Stimulated activated CD8-positive, alpha-beta memory T cell treated with anti-CD3 and anti-CD28 coated beads, Interleukin-2, amount 100 ng/mL, for 1 hour (primary cell): ENCODE measurements at places on chromosomes 12 and 14.

GRCh38 chr14:101834800-101835547 lies 73.5 kb downstream of the PPP2R5C start:
- DNase-seq, result no peak

- no peak for DNase-seq
Observed at GRCh38 chr12:68745376-68745903, 536 bp upstream of the SLC35E3 start.

GRCh38 chr14:90656973-90657372 lies 159.3 kb downstream of the TTC7B start:
- DNase-seq, result no peak

DNA sequence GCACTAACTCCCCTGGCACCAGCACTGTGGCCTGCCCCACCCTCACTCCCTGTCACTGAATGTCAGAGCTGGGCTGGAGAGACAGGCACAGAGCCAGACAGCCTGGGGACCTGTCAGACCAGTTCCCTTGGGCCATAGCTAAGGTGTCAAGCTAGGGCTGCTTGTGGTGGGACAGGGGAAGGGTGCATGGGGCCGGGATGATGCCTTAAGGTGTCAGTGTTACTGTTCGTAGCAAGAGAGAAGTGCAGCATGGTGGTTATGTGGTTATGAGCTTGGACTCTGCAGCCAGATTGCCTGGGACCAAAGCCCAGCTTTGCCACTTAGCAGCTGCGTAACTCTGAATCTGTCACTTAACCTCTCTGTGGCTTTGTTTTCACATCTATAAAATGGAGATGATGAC lies 3.8 kb downstream of the RAPGEF3 start:
- no peak for DNase-seq

GRCh38 chr14:84433961-84434360 lies 1096.0 kb upstream of the FLRT2 start:
- no peak for DNase-seq

GRCh38 chr12:52081263-52081733 lies 1.8 kb downstream of the SMIM41 start:
- no peak for DNase-seq

GRCh38 chr14:97275276-97275675 lies 478.1 kb downstream of the VRK1 start:
- DNase-seq, result no peak

- no peak for DNase-seq
Observed at GRCh38 chr12:90627180-90627896, 327.6 kb downstream of the CCER1 start.

DNA sequence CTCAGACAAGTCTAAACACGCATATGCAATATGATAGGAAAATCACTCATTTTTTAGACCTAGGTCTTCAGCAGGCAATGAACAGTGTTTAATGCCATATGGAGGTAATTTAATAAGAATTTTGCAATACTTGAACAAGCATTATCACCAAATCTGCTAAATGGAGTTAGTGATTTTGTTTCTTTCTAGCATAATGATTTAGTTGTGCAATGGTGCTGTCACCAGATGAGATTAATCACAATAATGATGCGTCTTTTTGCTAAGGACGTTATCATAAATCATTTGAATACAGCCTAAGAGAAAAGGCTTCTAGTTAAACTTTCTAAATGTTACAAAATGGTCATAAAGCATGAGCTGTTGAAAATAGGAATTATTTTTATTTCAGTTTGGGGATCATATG lies 170.0 kb upstream of the SLC16A7 start:
- DNase-seq, result no peak

DNA sequence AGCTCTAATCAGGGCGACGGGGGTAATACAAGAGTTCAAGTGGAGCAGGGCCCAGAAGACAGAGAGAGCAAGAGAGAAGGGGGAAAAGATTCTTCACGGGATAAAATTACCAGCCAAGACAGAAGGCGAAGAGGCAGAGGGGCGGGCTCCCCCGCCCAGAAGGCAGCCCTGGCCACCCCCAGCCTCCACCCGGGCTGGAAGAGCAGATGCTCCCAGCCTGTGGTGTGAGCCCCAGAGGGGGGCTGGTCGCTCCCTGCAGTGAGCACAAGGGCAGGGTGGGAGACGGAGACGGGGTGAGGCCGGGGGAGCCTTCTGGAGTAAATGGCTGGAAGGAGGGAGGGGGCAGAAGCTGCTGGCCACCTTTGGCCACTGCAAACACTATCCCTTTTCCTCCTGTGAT lies 1035.6 kb downstream of the VRK1 start:
- DNase-seq, result no peak

DNA sequence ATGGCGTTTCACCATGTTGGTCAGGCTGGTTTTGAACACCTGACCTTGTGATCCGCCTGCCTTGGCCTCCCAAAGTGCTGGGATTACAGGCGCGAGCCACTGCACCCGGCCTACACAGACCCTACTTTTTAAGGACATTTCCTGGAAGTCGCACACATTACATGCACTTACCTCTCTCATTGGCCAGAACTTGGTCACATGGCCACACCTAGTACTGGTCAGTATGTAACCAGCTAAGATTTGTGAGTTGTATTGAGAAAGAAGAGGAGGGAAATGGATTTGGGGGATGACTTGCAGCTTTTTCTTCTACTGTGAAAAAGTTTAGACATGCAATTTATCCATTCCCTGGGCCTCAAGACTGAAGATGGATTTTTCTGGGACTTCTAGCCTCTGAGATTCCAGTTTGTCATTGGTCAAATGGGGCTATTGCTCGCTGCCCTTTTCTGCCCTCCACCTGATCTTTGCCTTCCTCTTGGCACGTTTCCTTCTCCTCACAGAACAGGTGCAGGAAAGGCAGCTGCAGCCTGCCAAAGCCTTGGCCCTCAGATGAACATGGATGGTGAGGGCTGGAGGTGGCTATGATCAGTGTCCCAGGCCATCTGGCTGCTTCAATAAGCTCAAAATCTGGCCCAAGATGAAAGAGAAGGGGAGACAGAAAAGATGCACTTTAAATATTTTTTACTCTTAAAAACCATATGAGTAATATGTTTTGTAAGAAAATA lies 7.1 kb upstream of the ZDHHC22 start:
- DNase-seq, result no peak

GRCh38 chr12:3122841-3123678 lies 45.9 kb downstream of the TSPAN9 start:
- DNase-seq, result no peak

GRCh38 chr12:128643155-128643554 lies 180.6 kb downstream of the SLC15A4 start:
- DNase-seq, result no peak

DNA sequence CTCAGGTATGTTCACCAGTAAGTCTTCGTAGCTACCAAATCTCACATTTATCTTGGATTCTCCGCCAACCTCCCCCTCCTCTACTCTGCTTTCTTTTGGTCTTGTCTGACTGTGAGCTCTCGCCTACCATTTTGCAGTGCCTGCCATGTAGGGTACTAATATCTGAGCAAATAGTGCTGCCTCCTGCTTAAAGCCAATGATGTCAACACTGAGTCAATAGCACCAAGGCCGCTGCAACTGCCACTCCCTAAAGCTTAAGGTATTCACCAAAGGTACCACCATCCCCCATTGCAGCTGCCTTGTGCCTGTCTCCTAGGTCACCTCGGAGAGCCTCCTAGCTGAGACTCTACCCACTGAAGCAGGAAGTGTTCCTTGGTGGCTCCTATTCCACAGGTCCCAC lies 114.8 kb upstream of the FUT8 start:
- no peak for DNase-seq

DNA sequence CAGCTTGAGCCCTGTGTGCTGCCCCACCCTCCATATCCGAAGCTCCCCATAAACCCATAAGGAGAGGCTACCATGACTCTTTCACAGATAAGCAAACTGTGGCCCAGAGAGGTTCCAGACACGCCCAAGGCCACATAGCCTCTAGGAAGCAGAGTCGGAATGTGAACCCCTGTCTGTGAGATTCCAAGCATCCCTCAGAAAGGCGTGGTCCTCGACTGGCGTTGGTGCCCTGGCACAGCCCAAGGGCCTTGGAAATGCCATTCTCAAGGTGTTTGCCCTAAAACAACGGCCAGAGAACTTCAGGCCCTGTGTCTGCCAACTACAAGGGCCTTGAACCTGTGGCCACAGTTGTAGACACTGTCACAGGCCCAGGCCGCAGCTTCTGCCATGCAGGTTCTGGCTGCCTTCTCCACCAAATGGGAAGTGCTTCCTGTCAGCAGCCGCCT lies 8.5 kb upstream of the DIO3 start:
- no peak for DNase-seq

- no peak for DNase-seq
Observed at GRCh38 chr12:42589465-42590329, at the start of gene PRICKLE1. PRICKLE1 (minus strand) TSS chr12:42589746; CDS start chr12:42472516, 117,230 bp downstream.

GRCh38 chr12:79690638-79691510 lies at the start of gene PAWR:
PAWR (minus strand) TSS chr12:79690964; CDS start chr12:79690244, 720 bp downstream.
- DNase-seq, result no peak

DNA sequence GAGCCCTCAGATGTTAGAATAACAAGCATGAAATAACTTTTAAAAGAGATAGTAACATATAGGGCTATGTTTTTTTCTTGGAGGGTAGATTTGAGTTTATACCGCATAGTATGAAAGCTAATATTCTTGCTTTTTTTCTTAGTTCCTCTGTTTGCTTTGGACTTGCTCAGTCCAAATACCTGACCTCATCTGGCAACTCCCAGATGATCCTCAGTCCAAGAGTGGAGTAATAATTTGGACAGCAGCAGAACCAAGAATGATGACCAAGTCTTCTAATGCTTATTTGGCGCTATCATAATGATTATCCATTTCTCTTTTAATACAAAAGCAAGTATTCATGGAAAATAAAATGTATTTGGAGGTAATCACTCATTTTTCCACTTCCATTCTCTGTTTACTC lies 45.6 kb downstream of the GUCY2C start:
- no peak for DNase-seq

DNA sequence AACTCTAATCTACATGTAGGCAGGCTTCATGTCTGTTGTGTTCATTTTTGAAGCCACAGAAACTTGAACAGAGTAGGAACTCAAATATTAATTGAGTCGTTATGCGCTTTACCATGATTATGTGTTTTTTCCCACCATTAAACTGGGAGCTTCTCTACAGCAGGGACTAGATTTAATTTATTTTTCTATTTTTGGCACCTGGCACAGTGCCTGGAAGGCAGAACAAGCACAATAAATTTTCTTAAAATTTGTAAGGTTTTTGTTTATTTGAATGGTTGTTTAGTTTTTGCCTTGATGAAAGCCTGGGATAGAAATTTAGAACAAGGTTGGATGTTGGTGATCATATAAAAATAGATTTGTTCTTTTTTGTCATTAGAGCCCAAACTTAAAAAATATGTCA lies 221.7 kb upstream of the PLEKHG7 start:
- no peak for DNase-seq

DNA sequence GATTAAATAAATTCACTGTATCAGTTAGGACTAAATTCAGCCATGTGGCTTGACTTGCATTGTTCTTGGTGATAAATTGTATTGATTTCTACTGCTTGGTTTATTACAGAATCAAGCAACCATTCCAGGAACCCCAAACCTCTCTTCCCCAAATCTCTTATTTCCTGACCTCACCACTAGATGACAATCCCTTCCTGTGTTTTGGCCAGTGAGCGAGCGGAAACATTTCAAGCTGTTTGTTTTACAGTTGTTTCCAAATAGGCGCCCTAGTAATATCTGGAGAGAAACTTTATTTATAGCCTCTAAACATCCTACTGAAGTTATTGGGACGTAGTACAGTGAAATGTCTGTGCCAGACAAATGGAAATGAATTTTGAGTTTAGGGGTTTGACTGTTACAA lies 161.1 kb downstream of the SNAPC1 start:
- DNase-seq, result no peak

DNA sequence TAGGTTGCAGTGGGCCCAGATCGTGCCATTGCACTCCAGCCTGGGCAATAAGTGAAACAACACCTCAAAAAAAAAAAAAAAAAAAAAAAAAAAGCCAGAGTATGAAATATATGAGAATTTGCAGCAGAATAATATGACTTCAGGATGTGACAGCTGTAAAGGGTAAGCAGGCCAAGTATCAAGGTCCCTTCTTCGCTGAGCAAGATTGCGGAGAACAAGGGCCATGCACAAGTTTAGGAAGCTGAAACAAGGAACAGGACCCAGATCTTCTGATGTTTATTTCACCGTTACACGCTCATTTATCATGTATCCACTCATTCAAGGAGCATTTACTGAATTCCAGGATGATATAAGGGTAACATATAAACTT lies 659 bp upstream of the FOXJ2 start:
- DNase-seq, result no peak

DNA sequence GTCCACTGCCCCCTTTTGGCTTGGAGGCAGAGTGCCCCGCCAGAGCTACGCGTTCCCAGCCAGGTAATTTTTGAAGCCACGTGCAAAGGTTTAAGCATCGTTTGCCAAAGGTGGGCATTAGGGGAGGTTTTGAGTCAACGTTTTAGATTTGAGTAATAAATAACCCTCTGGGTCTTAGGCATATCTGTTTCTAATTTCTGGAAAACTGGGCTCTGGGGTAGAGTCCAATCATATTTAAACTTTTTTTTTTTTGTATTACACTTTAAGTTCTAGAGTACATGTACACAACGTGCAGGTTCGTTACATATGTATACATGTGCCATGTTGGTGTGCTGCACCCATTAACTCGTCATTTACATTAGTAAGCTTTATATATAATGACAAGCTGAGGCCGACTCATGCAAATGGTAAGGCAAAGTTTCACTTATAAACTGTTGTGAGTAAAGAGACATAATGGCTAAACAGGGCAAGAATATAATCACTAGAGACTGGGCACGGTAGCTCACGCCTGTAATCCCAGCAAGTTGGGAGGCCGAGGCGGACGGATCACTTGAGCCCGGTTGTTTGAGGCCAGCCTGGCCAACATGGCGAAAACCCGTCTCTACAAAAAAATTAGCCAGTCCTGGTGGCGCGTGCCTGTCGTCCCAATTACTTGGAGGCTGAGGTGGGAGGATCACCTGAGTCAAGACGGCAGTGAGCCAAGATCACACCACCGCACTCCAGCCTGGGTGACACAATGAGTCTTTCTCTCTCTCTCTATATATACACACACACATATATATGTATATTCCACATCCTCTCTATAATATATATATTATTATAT lies 491 bp upstream of the NR2C1 start:
- DNase-seq, result no peak

- DNase-seq, result no peak
Observed at GRCh38 chr14:60566101-60566500, 57.2 kb downstream of the SIX6 start.

DNA sequence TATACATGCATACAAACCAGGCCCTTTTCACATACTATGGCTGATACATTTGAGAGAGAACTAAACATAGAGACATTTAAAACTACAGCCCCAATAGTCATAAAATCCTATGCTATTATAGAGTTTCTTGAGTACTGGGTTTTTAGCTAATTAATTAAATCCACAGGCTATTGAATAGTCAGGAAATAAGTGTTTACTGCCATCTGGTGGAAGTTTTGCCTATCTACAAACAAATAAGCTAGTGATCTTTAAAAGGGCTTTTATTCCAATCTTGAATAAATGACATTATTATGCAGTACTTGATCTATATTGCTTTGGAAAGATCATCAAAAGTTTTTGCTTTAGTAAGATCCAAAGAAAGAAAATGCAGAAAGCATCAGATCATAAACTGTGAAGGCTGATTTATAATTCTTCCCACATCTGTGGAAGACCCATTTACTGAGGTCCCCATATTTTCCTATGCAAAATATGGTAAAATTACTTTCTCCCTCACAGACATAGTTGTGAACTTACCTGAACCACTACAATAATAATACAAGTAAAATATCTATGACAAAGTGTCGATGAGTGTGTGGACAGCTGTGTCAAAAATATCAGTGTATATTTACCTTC lies 131.3 kb downstream of the ITPR2 start:
- no peak for DNase-seq

- DNase-seq, result no peak
Observed at GRCh38 chr12:73274976-73275375, 1002.8 kb downstream of the TRHDE start.
